ENCODE measurements at places on chromosomes 2 and 18.

DNA sequence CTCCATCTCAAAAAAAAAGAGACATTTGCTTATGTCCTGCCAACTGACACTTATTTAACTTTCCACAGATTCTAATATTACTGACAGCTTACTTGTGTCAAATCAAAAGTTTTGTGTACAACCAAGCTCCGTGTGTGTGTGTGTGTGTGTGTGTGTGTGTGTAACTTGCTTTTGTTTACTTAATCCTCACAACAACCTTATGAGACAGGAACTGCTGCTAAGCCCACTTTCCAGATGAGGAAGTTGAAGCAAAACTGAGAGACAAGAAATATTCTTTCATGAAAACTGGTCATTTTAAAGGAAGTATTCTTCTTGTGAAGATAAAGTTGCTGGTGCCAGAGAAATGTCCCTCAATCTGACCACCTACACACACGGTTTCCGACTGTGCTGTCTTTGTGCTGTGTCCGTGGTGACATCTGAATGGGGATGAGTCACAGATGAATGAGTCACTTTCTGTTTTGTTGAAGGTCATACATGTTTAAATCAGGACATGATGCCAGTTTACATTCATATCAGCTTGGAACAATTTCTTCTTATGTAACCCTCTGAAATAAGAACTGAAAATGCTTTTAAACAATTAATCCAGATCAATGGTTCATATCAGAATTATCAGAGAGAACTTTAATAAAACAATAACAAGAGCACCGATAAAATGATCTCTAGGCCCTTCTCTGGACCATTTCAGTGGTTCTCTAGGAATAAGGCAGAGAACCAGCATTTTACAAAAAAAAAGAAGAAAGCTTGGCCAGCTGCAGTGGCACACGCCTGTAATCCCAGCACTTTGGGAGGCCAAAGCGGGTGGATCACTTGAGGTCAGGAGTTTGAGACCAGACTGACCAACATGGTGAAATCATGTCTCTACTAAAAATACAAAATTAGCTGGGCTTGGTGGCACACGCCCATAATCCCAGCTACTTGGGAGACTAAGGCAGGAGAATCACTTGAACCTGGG is 95.5 kb downstream of the THNSL2 start:
- DNase-seq = no peak

DNA sequence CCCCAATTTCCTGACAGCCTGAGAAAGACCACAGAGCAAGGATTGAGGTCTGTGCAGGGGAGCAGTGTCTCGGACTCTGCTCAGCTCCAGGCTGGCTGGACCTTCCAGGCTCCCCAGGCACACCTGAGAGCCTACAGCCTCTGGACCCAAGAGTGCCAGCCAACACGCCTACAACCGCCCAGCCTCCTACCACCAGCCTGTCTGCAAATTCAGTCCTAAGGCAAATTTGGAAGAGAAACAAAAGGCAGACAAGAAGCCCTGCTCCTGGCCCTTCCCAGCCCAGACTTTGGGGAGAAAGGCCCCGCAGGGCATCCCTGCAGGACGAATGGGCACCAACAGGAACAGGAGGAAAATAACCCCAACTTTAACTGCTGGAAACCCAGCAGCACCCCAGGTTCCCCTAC is 1.9 kb downstream of the HS6ST1 start:
- no peak for DNase-seq

DNA sequence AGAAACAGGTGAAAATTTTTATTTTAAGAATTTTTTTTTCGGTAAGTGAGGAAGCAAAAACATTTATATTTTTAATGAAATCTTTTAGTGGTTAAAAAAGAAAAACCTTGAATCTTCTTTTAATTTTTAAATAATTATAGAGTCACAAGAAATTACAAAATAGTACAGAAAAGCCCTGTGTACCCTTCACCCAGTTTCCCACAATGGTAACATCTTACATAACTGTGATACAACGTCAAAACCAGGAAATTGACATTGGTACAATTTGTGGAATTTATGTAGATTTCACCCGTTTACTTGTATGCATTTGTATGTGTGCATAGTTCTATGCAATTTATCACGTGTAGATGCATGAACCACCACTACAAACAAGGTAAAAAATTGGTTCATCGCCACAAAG is 285.9 kb downstream of the MTX2 start:
- no peak for DNase-seq

DNA sequence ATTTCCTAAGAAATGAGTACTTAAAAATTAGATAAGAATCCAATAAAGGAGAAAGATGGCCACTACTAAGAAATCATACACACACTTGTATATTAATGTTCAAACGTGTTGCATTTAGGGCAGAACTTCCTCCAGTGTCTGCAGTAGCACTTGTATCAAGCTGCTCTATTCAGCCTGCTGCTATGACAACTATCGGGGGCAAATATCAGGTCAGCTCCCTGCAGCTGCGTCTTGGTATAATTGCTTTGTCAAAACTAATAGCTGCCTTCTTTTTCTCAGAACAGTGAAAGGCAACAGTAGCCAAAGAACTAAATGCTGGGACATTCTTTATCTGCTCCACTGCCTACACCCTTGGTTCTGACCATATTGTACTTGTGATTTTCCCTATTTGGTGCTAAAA is 300.7 kb downstream of the NOL4 start:
- DNase-seq = no peak

- no peak for DNase-seq
Observed at GRCh38 chr2:182581196-182581935, 134.7 kb upstream of the DNAJC10 start.

- DNase-seq = no peak
Observed at GRCh38 chr2:32739664-32740063, 111.8 kb downstream of the TTC27 start.

GRCh38 chr2:128447538-128447995 is 128.9 kb upstream of the HS6ST1 start:
- peak; percentile 37 for DNase-seq

DNA sequence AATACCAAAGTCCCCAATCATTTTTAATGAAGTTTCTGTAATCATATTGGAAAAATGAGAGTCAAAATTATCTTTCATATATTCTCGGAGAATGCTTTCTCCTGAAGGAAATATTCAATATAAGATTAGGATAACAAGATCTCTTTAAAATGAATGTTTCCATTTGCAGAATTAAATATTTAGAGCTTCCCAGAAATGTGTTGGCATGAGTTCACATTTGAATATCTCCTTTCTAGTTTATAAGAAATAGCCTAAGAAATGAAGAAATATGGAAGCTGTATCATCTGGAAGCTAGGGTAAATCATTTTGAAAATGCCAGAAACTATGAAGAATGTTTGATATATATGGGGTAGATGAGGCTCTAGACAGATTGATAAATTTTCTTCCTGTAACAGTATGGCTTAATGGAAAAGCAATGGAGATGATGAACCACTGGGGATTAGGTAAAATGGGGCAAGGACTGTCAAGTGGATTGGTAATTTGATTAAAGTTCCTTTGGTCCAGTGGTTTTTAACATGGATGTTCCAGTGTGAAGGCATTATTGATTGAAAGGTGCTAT is 184.6 kb upstream of the ZNF804A start:
- DNase-seq = no peak

DNA sequence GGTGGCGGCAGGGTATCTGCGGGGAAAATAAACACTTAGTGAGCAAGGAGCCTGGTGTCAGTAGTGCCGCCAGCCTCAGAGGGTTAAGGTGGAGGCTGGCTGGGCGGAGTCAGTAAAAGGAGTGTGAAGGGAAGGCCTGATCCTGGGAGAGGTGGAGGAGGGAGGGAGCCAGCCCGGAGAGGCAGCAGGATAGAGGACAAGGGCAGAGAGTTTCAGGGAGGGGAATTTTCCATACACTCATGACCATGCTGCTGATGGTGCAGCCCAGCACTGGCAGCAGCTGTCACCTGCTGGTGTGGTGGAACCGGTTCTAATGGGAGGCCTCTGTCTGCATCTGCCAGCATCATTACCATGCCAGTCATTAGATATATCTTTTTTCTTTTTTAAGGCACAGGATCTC is 2.0 kb upstream of the TEX44 start:
- DNase-seq = no peak

DNA sequence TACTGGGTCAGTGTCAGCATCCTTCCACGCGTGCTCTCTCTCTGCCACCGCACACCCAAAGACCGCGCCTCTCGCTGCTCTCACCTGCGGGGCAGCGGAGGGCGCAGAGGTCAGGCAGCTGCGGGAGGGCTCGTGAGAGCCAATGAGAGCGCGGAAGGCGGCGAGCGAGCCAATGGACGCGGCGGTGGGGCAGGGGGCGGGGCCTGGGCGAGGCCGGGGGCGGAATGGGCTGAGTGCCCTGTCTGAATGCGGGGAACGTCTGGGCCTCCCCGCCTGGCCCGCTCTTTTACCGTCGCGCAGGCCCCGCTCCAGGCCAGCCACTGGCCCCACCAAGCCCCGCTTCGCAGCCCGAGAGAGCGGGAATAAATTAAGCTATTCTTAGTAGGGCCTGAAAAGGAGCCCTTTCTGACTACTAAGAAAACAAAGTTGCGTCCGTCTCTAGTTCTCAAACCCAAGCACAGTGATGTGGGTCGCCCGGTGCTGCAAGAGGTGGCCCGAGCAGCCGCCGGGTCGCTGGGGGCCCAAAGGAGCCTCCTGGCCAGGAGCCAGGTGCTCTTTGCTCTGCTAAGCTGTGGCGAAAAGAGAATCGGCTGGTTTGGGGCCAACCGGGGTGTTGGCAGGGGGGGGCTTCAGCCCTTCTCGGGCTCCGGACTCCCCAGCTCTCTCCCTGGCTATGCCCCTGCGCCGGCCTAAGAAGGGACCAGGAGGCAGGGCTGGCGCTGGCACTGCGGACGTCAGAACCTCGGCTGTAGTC is 81.1 kb upstream of the GLI2 start:
- DNase-seq = no peak

- no peak for DNase-seq
Observed at GRCh38 chr2:60068755-60069154, 484.7 kb downstream of the BCL11A start.

DNA sequence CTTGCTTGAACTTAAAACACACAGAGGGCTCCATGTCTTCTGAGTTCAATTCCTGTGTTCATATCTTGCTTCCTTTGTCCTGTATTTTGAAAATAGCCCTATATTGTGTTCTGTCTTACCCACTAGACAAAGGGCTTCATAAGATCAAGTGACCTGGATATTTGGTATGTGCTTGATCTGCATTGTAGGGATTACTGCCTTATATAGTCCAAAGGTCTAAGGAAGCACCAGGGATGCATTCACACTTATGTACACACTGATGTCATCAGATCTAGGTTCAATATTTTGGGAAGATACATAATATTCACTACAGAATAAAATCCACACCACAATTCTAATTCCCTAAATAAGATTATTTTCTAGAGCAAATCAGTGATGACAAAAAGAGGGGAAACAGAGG is 278.0 kb upstream of the KYNU start:
- no peak for DNase-seq

- DNase-seq = no peak
Observed at GRCh38 chr2:174607989-174608865, 10.6 kb upstream of the WIPF1 start.

GRCh38 chr2:127695491-127696472 is 5.5 kb upstream of the SFT2D3 start:
- DNase-seq = peak; percentile 89

DNA sequence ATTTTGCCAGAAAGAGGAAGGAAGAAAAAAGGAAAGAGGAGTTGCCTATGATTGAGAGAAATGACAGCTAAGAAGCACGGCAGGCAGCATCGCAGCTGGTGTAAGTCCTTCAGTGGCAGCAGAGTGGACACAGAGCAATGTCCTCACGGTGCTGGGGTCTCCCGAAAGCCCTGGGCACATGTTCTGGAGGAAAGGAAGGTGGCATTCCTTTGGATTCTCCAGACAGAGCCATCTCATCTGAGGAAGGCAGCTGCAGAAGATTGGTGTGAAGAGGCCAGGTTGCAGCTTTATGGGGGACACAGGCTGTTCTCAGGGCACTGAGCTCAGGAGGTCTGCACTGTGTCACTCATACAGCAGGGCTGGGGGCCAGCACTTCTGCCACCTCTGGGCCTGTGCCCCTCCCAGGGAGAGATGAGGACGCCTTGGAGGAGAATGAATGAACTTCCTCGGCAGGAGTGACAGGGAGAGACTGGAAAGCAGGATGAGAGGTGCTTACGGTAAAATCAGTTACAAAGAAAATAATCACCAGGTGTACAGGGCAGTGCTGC is 252.0 kb upstream of the MYT1L start:
- no peak for DNase-seq

GRCh38 chr2:121015971-121016485 is 269.0 kb downstream of the TFCP2L1 start:
- no peak for DNase-seq

- peak; percentile 91 for DNase-seq
Observed at GRCh38 chr2:46970334-46971288, 55.0 kb upstream of the MCFD2 start.

GRCh38 chr18:13452388-13452811 is 233.8 kb downstream of the LDLRAD4 start:
- DNase-seq = peak; percentile 74

DNA sequence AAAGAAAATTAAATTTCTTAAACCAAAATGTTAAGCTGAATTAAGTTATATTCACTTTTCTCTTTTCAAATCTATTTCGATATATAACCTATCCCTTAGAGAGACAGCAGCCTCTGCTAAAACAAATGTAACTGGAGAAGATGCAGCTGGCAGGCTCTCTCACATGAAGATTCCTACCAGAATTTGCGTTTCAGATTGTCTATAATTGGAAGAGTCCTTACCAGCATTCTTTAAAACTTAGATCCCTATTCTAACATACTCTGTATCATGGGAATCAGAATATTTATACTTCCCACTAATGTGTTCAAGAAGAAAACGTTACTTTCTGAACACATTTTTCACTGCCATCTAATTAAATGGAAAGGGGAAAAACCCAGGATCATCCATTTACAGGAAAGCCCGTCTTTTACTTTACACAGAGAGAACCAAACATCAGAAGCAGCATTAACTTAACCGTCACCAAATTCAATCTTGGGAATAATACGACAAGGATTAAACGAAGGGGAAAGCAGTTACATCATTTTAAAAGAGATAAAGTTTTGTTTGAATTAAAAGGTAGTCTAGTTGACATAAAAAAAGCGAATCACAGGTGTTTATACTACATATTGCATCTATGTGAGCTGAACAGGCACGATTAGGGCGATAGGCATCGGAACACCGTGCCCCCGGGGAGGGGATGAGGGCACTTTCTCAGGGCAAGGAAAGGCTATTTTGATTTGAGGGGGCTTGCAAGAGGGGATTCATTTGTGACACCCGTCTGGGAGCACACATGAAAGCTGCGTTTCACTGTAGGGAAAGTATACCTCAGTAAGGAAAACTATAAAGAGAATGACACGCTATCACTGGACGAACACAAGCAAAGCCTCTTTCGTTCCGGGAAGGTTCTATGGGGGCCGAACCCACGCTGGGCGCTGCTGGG is 1.3 kb downstream of the PTPN2 start:
- no peak for DNase-seq

- no peak for DNase-seq
Observed at GRCh38 chr2:204625135-204625534, 79.9 kb downstream of the PARD3B start.

DNA sequence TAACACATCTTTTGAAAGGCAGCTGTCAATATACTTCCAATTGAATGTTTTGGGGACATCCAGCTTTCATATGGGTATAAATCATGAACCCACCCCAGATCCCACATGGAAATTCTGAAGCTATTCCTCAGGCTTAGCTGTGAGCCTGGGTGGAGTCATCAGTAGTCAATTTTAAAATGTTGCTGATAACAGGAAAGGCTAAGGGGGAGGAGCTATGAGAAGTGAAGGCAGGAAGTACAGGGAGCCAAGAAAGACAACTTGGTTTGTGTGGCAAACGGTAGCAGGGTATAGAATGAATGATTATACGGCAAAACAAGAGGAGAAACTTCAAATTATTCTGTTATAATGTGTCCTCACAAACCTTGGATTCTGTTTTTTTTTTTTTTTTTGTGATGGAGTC is 108.6 kb downstream of the QPCT start:
- DNase-seq = no peak
